CD14-positive monocyte (primary cell): ENCODE measurements at places on chromosomes 3 and 15.

DNA sequence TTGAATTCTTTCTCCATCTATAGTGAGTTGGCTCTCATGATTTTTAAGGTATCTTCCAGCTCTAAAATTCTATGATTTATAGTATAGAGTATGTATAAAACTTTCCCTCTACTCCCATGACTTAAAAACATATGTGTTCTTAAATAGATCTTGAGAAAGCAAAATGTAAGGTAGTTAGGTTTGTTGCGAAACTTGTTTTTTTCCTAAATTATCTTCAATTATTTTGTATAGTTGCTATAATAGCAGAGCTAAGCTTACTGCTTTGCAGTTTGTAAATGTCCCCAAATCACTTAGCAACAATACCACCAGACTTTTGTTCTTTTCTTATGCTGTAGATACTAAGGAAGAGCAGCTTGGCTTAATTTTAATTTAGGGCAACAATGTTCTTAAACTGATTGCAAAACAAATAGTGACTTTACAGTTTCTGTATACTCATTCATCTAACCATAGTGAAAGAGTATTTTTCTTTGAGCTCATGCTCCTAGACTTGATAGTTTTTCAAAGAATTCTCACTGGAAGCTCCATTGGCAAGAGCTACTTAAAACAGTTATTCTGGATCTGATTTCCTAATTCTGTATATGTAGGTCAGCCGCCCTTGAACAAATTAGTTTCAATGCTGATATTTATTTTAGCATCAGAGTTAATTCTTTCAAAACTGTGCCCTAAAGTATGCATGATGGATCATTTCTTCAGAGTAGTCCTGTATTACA lies 61.2 kb downstream of the LYSMD4 start:
- DNase-seq, result no peak

DNA sequence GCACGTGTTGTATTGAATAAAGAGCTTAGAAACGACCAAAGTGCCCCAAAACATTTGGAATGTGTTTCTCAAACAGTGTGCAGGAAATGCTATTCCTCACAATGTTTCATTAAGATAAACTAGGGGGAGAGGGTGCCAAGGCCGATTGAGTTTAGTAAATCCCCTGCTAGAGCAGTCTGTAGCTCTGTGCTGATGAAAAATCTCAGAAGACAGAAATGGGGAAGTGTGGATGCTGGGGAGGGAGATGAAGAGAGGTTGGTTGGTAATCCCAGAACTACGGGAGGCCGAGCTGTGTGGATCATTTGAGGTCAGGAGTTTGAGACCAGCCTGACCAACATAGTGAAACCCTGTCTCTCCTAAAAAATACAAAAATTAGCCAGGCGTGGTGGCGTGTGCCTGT lies 121.2 kb downstream of the FOXB1 start:
- DNase-seq, result no peak

- DNase-seq, result no peak
Measured at GRCh38 chr3:170324962-170325361, 32.6 kb upstream of the SKIL start.

GRCh38 chr3:52118156-52118875 lies 35.9 kb downstream of the POC1A start:
- no peak for DNase-seq

- DNase-seq, result no peak
Measured at GRCh38 chr3:67661089-67661488, 6.7 kb upstream of the SUCLG2 start.

DNA sequence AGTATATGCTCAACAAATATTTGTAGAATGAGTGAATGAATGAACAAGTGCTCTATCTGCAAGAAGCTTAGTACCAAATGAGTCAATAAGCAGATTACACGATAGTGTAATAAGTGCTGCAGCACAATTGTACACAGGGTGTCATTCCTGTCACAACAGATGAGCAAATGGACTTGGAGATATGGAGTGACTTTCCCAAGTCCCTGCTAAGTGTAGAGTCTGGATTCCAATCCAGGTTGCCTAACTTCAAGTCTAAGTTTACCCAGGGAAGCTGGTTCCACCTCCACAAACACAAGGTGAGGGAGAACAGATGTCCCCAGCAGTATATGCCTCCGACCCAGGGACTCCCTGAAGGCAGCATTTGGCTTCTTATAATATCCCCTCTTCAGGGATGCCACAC lies 77.7 kb upstream of the RAD18 start:
- no peak for DNase-seq

- no peak for DNase-seq
Measured at GRCh38 chr3:11356269-11356668, 84.1 kb downstream of the ATG7 start.
